ENCODE measurements at places on chromosomes 2 and 18. TPM values are rescaled to one million over a fixed set of nuclear protein-coding genes. Genes with fewer than 3 reads are reported as not detected.

- peak; percentile 17 for DNase-seq
- no peaks in the 10 kb centered on the region for H3K36me3 ChIP-seq
- peak within 1 kb of the TSS; percentile 65 for H3K27ac ChIP-seq
- peaks cover 34% of the 10 kb centered on the region for H3K27me3 ChIP-seq
- no peak within 1 kb of the TSS for H3K4me3 ChIP-seq
Measured at GRCh38 chr18:21242141-21242779, at the start of gene GREB1L. Gene GREB1L, plus strand, starts transcription at chr18:21242232. Its CDS starts 141,287 bp downstream, at chr18:21383519.

DNA sequence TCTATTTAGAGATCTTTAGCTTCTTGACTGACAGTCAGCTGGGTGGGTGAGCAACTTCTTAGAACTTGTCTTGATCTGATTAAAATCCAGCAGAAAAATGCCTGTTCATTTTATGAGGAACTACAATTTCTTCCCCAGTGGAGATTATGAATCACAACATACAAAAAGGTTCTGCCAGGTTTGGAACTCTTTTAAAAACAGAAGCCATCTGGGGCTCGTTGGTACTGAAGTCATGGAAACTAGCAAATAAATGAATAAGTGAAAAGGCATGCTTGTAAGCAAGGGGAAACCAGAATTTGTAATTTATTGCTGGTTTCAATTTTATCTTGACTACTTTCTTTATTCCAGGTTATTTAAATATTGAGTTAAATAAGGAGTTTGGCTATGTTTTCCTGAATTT is 767.4 kb downstream of the MBD2 start:
- no peaks in the 10 kb centered on the region for H3K27me3 ChIP-seq
- H3K4me1 ChIP-seq: no peaks in the 10 kb centered on the region
- H3K27ac ChIP-seq: no peak overlapping the region
- no peak overlapping the region for H3K4me3 ChIP-seq

DNA sequence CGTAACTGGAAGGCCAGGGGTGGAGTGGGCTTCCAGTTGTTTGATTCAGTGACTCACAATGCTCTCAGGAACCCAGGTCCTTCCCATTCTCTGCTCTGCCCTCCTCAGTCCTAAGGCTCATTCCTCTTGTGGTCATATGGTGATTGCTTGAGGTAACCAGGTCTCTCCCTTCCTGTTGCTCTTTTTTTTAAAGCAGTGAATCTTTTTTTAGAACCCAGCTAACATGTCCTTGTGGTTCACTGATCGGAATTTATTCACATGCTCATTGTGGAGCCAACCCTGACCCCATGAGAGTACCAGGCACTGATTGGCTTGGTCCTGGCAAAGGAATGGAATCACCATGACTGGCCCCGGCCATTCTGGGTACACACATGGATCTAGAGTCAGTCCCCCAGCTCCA is 7.4 kb downstream of the THNSL2 start:
- no peaks in the 10 kb centered on the region for H3K36me3 ChIP-seq
- no peak overlapping the region for H3K4me3 ChIP-seq
- H3K27me3 ChIP-seq: no peaks in the 10 kb centered on the region

DNA sequence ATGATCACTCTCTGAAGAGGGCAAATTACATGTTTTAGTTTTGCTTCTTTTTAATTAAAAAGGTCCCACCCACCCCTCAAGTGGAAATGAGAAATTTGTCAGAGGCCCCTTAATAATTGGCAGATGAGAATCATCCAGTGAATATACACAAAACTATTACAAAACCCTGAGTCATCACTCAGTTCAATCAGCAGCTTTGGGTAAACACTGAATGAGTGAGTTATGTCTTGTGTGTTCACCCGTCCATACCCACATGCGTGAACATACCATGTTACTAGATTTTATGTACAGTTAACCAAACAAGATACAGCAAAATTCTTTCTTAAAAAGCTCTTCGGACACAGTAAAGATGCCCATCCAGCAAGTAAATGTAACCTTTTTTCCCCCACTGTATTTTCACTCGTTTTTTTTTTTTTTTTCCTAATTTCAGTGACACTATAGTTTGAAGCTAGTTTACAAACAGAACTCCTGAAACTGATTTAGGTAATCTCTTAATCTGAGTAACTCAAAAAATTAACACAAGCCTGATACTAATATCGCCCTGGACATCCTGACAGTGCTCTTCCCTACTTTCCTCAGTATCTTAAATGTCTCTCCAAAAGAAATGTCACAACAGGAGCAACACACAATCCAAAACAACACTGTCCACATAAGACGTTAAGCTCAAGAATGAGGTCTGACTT is 1.4 kb downstream of the PSME4 start:
- H3K4me3 ChIP-seq: peak overlapping the region; percentile 90
- peaks cover 5% of the 10 kb centered on the region for H3K36me3 ChIP-seq
- no peak for DNase-seq
- peaks cover 23% of the 10 kb centered on the region for H3K4me1 ChIP-seq
- no peaks in the 10 kb centered on the region for H3K27me3 ChIP-seq
- peak overlapping the region; percentile 93 for H3K27ac ChIP-seq

DNA sequence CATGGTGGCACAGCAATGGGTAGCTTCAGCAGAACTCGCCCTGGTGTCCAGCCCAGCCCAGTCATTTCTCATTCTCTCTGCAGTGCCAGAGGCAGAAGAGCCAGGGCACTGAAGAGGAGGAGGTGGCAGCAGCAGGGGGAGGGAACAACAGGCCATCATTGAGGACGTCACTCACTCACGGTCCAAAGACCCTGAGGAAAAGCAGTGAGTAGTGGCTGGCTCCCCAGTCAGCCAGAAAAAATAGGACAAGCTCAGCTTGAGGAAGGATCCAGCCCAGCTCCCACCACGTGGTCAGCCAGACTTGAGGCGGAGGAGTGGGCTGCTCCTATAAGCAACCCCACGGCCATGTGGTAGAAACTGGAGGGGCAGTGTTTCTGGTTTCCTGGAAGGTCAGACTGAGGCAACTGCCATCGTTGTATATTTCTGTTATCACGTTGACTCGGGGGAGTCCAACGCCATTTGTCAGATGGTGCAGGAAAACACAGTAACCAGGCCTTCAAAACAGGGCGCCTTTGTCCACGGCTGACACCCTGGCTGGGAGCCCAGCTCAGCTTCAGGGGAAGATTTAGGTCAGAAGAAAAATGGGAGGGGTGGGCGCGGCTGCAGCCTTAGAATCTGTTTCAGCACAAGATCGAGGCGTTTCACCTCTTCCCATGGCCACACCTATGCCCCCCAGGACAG is 19.0 kb upstream of the TMEM247 start:
- no peaks in the 10 kb centered on the region for H3K27me3 ChIP-seq
- DNase-seq: peak; percentile 57
- H3K4me3 ChIP-seq: no peak overlapping the region
- peak overlapping the region; percentile 68 for H3K27ac ChIP-seq
- H3K36me3 ChIP-seq: no peaks in the 10 kb centered on the region

GRCh38 chr2:211598238-211598637 is 940.4 kb downstream of the ERBB4 start:
- no peaks in the 10 kb centered on the region for H3K36me3 ChIP-seq
- H3K4me3 ChIP-seq: no peak overlapping the region
- DNase-seq: no peak
- H3K4me1 ChIP-seq: no peaks in the 10 kb centered on the region
- H3K27ac ChIP-seq: no peak overlapping the region
- no peaks in the 10 kb centered on the region for H3K27me3 ChIP-seq

- H3K36me3 ChIP-seq: no peaks in the 10 kb centered on the region
- peak overlapping the region; percentile 24 for H3K27ac ChIP-seq
- DNase-seq: no peak
- no peak overlapping the region for H3K4me3 ChIP-seq
Measured at GRCh38 chr2:86224645-86225355, 25.5 kb downstream of the MRPL35 start.

The KRTCAP3 gene
- 3.4 TPM for total RNA-seq

The MYO3B gene
- total RNA-seq: not detected

The DUSP2 gene
- 4.7 TPM for total RNA-seq

The TBR1 gene
- not detected for total RNA-seq

The MBD2 gene
- total RNA-seq: 67.1 TPM

The UGT1A5 gene
- total RNA-seq: not detected

The C2orf15 gene
- total RNA-seq: 1.4 TPM
